ENCODE measurements at places on chromosomes 6 and 20.

GRCh38 chr6:168949981-168950857 lies 303.4 kb downstream of the THBS2 start:
- no peak for DNase-seq

GRCh38 chr6:159324596-159324995 lies 155.4 kb downstream of the FNDC1 start:
- no peak for DNase-seq

- DNase-seq = no peak
Measured at GRCh38 chr6:47066418-47066817, 24.3 kb upstream of the ADGRF1 start.

- no peak for DNase-seq
Measured at GRCh38 chr6:160919723-160920440, 71.7 kb upstream of the MAP3K4 start.

- no peak for DNase-seq
Measured at GRCh38 chr20:49526056-49526455, 41.9 kb downstream of the PTGIS start.

DNA sequence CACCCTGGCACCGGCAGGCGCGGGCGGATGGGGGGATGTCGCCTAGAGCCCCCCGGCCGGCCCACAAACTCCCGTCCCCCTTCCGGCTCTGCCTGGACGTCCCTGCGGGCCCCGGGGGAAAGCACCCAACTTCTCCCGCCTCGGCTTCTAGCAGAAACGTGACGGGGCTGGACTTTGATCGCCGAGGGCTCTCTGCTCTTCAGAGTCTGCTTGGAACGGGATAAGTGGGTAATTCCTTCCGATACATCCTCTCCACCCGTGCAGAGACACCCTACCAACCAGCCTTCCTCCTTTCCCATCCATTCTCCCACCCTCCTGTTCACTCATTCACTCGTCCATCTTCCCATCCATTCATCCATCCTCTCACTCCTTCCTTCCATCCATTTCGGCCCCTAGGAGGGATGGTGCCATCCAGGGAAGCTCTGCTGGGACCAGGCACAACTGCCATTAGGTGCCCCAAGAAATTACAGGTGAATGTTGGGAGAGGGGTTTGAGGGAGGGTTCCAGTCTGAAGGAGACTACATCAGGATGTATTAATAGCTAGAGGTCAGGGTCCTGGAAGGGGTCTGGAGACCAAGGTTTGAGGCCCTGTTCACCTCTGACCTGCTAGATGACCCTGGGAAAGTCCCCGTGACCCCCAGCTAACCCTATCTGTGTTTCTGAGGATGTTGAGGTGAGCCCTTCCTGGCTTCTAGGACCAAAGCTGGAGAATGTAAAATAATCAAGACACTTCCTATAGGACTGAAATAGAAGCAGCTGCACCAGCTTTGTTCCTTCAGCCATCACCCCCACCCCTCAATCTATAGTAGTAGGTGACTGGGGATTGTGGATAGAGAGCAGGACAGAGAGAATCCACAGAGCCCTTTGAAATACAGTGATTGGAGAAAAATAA lies 538 bp downstream of the TTLL9 start:
- DNase-seq = peak; percentile 6

GRCh38 chr6:157481865-157482249 lies 100.9 kb downstream of the ZDHHC14 start:
- DNase-seq = no peak

DNA sequence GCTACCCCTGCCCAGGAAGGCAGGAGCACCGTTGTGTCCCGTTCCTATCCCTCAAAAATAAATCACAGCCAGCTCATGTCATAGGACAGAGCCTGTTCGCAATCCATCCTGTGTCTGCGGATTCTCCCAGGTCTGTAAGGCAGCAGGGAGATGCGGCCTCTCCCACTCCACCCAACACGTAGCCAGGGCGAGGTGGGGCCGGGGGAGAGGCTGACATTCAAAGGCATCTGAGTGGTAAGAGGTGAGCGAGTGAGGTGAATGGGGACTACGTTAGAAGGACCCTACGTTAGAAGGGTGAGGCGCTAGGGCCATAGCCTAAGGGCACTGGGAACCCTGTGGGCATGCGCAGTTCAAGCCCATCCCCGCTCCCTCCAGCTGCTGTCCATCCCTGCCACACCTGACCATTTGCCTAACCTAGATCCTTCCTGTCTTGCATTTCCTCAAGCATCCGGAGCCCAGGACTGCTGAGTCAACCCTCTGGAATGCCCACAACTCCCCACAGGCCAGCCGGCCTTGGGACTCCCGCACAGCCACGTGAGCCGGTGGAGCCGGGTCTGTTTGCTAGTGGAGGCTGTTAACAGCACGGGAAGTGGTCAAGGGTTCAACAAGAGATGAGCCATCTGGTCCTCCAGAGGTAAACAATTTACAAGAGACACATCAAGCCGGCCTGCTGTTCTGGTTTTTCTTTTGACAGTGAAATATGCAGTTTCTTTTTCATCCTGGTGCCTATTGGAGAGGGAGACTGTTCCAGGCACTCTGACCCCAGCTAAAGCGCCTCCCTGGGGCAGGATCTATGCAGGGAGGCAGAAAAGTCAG lies 45.9 kb downstream of the RIPOR3 start:
- no peak for DNase-seq

GRCh38 chr6:95099410-95099809 lies 477.9 kb upstream of the MANEA start:
- DNase-seq = no peak

- DNase-seq = no peak
Measured at GRCh38 chr6:93248631-93249030, 170.7 kb downstream of the EPHA7 start.

DNA sequence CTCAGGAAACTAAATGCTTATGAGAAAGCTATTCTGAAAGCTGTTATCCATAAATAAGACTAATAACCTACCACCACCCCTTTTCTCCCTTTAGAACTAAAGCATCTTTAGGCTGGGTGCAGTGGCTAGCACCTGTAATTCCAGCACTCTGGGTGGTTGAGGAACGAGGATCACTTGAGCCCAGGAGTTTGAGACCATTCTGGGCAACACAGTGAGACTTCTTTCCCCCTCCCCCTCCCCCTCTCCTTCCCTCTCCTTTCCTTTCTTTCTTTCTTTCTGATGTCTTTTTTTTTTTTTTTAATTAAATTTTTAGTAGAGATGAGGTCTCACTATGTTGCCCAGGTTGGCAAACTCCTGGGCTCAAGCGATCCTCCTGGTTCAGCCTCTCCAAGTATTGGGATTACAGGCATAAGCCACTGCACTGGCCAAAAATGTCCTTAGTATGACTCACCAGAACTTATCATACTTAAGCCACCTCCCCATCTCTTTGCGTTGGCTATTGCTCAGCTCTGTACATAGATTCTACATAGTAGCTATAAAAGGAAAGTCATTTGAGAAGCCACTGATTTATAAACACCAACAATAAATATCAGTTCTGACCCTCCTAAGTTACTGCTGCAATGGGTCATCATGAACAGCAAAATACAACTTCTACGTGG lies 54.8 kb upstream of the SPDEF start:
- no peak for DNase-seq

DNA sequence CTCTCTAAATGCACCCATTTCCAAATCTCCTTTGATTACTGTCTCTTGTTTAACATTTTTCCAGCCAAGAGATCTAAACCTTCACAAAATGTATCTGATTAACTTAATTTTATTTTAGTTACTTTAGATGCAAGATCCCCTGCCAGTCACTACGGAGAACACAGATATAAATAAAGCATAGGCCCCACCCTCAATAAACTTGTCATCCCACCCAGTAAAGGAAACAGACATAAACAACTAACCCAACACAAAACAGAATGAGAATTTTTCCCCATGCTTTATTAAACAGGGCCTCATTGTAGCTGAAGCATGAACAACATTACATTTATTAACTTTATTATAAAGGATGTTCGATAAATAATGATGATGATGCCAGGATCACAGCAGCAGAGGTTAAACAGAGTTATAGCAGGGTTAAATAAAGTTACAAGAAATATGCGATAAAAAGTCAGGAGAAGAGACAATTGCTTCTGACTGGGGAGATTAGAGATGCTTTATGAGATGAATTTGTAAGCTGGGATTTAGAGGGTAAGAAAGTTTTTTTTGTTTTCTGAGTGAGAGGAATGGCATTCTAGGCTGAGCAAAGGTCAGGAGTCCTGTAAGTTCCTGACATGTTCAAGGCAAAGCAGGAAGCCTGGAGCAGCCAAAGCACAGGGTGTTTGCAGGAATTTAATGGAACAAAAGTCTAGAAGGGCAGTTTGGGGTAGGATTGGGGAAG lies 41.1 kb downstream of the TFAP2A start:
- no peak for DNase-seq

GRCh38 chr6:144344646-144345045 lies 59.5 kb downstream of the UTRN start:
- DNase-seq = peak; percentile 54

DNA sequence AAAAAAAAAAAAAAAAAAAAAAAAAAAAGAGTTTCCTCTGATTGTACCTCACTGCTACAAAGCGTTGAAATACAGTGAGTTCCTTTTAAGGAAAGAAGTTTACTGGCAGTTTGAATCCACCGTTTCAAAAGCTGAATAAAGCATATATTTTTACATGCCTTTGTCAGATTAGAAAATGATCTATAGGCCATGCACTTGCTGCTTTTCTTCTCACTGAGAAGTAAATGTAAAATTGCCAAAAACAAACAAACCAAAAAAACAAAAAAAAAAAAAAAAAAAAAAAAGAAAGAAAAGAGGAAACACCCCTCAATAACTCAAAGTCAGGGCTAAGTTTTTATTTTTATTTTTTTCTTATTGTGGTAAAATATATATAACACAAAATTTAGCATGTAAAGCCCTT lies 81.9 kb downstream of the LYRM4 start:
- DNase-seq = no peak

DNA sequence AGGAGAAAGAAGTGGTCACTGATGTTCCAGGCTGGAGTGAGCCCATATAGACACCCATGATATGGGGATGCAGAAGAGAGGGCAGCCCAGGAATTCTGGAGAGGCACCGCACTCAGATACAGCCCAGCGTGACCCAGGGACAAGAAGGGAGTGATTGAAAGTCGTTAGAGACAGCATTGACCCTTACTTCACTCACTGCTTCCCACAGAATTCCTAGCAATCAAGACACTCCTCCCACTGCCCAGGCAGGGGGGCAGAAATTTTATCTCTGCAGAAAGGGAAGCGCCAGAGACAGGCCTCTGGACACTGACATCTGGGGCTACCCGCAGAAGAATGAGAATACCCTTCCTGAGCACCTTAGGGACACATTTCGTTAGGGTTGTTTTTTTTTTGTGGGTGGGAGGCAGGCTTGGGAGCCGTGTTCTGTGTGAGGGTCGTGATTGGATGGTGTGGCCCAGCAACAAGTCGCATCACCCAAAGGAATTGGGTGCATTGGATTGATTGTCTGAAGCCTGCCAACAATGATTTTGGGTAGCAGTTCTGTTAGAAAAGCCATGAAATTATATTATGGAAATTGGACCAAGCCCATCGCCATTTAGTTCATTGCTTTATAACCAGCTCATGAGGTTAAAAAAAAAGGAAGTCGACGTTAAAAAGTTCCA lies 45.9 kb upstream of the MAP3K4 start:
- DNase-seq = no peak

- DNase-seq = no peak
Measured at GRCh38 chr20:10385850-10386544, 48.0 kb downstream of the MKKS start.

DNA sequence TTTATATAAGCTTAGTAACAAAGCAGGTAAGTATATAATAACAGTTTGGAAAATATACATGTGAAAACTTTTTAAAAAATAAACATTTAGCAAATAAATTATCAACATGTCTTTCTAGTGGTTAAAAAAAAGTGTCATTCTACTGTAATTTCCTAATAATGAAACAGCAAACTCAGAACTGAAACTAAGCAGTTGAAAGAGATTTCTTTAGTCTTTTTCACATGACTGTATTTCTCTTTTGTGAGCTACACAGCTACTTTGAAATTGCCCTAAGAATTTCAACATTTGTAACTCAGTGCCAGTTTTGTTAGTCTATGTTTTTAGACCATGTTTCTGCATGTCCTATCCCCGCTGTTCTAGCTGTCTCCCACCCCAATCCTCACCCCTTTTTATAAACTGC lies 28.4 kb upstream of the SDHAF4 start:
- no peak for DNase-seq

- DNase-seq = no peak
Measured at GRCh38 chr20:43711098-43711654, 15.6 kb downstream of the GTSF1L start.

- no peak for DNase-seq
Measured at GRCh38 chr20:2006452-2007361, 12.8 kb upstream of the PDYN start.

GRCh38 chr6:100565439-100566104 lies 100.9 kb upstream of the SIM1 start:
- no peak for DNase-seq

DNA sequence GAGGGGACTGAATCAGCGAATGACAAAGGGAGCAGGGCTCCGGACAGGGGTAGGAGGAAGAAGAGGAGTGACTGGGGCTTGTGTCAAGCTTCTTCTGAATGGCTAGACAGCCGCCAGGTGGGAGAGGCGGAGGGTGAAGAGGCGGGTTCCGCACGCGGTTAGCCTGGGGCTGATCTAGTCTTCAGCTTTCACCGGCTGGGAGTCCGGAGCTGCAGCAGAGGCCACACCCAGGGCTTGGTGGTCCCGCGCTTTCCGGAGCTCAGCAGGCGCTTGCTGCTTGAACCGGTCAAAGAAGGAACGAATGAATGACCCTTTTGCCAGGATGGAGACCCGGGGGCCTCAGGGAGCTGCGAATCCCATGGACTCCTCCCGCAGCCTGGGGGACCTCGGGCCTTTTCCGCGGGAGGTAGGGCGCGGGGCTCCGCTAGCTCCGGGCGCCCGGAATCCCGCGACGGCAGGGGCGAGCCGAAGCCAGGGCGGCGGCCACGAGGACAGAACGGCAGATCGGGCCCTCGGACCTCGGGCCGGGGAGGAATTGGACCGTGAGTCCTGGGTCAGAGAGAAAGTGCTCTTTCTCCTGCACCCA lies at the start of gene C6orf141:
C6orf141 (plus strand) TSS at position 177 of the 586 bp plus-strand sequence; CDS start at position 302, 125 bp downstream.
- DNase-seq = no peak

GRCh38 chr6:88698661-88699060 lies 264.8 kb downstream of the RNGTT start:
- DNase-seq = no peak

DNA sequence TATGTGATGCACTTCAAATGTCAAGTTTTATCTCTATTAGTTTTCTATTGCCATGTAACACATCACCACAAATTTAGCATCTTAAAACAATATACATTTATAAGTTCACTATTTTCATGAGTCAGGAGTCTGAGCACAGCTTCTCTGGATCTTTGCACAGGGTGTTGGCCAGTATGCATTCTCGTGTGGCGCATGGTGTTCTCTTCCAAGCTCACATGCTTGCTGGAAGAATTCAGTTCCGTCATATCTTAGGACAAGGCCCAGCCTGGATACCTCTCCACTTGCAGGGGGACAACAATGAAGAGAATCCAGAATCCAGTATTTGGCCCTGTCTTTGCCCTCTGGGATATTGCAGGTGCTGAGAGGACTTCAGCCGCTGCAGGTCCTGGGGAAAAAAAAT lies 51.0 kb upstream of the ECI2 start:
- no peak for DNase-seq

GRCh38 chr6:48222241-48222640 lies 111.2 kb upstream of the PTCHD4 start:
- no peak for DNase-seq

- no peak for DNase-seq
Measured at GRCh38 chr6:163418311-163419029, 4.0 kb downstream of the QKI start.
